ENCODE measurements at places on chromosomes 6 and 20. TPM values are rescaled to one million over a fixed set of nuclear protein-coding genes. Genes with fewer than 3 reads are reported as not detected.

GRCh38 chr6:116384727-116385458 is 14.1 kb downstream of the DSE start:
- peaks cover 2% of the 10 kb centered on the region for H3K4me1 ChIP-seq
- no peaks in the 10 kb centered on the region for H3K27me3 ChIP-seq
- no peaks in the 10 kb centered on the region for H3K36me3 ChIP-seq
- DNase-seq, result no peak
- H3K27ac ChIP-seq, result no peak overlapping the region

DNA sequence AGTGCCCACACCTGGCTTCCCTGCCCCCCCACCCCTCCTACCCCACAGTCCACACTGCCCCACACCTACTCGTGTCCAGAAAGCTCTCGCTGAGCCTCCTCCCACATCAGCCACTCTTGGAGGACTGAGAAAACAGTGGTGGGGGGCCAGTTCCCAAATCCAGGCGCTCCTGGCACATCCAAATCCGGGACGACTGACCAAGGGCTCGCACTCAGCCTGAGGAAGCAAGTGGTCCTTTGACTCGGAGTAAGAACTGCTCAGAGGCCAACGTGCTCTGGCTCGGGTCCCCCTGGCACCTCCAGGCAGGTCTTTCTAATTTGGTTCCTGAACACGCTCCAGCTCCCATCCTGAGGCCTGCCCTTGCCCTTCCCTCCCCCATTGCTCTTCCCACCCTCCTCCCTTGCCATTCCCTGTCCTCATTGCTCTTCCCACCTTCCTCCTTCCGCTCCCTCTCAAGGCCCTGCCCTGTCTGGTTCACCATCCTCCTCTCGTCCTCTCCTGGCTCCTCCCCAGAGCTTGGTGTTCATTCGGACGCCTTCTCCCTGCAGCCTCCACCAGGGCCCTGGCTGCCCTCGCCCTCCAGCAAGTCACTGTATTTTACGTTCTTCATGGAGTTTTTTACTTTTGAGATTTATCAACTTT is 83.6 kb downstream of the THBS2 start:
- no peaks in the 10 kb centered on the region for H3K27me3 ChIP-seq
- H3K4me3 ChIP-seq, result no peak overlapping the region
- H3K36me3 ChIP-seq, result no peaks in the 10 kb centered on the region

DNA sequence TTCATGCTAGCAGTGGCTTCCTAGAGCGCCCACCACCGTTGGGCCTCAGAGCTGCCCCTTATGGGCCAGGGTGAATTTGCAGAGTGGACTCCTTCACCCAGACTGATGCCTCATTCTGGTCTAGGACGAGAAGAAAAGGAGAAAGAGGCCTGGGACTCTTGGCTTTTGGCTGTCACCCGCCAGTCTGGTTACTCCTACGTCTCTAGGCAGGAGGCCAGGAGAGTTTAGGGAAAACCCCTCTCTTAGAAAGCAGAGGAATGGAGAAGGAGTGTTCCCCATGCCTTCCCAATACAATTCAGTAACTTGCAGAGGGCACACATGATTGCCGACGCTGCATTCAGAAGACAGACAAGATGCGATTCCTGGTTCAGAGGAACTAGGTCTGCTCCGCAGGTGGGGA is 70.1 kb downstream of the CDC5L start:
- H3K36me3 ChIP-seq, result peaks cover 3% of the 10 kb centered on the region
- H3K4me1 ChIP-seq, result peaks cover 5% of the 10 kb centered on the region
- H3K4me3 ChIP-seq, result no peak overlapping the region
- H3K27me3 ChIP-seq, result no peaks in the 10 kb centered on the region
- no peak for DNase-seq

GRCh38 chr20:17504066-17504897 is 26.9 kb downstream of the BFSP1 start:
- no peak overlapping the region for H3K27ac ChIP-seq
- H3K4me3 ChIP-seq, result no peak overlapping the region
- DNase-seq, result no peak
- no peaks in the 10 kb centered on the region for H3K36me3 ChIP-seq

- H3K36me3 ChIP-seq, result no peaks in the 10 kb centered on the region
- no peak for DNase-seq
- H3K27ac ChIP-seq, result no peak overlapping the region
- no peak overlapping the region for H3K4me3 ChIP-seq
- peaks cover 6% of the 10 kb centered on the region for H3K4me1 ChIP-seq
Observed at GRCh38 chr6:106883808-106884262, 90.7 kb downstream of the CD24 start.

DNA sequence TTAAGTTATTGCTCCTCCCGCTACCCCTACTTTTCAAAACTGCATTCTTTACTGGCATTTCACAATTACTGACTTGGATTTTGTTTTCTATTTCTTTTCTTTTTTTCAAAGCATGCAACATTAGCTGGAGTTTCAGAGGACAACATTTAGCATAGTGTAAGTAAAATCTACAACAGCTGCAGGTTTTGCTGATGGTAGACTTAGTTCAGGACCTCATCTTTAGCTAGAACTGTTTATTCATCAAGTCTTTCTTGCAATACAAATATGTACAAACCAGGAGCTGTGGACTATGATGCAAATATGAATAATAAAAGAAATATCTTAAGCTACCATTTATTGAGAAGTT is 728 bp upstream of the CEP162 start:
- H3K36me3 ChIP-seq, result no peaks in the 10 kb centered on the region
- H3K27me3 ChIP-seq, result no peaks in the 10 kb centered on the region
- H3K4me1 ChIP-seq, result no peaks in the 10 kb centered on the region
- no peak for DNase-seq

GRCh38 chr6:8705435-8706020 is 270.2 kb upstream of the SLC35B3 start:
- no peaks in the 10 kb centered on the region for H3K27me3 ChIP-seq
- H3K4me1 ChIP-seq, result no peaks in the 10 kb centered on the region
- no peak for DNase-seq
- no peaks in the 10 kb centered on the region for H3K36me3 ChIP-seq
- H3K27ac ChIP-seq, result no peak overlapping the region

DNA sequence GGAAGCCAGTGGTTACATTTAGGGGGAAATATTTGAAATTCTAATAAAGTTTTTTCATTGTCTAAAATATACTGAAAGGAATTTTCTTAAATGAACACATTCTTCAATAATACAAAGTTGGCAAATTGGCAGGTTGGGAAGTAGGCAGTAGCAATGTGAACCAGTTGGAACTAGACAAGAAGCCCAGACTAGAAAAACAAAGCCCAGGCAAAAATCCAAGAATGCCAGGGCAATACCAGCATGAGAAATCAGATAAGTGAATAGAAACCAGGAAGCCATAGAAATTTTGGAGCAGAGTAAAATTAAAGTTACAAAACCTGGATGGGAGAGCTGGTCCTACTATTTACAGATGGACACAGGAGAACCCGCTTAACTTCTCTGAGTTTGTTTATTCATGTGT is 52.2 kb downstream of the TPBG start:
- no peaks in the 10 kb centered on the region for H3K27me3 ChIP-seq
- no peak for DNase-seq

DNA sequence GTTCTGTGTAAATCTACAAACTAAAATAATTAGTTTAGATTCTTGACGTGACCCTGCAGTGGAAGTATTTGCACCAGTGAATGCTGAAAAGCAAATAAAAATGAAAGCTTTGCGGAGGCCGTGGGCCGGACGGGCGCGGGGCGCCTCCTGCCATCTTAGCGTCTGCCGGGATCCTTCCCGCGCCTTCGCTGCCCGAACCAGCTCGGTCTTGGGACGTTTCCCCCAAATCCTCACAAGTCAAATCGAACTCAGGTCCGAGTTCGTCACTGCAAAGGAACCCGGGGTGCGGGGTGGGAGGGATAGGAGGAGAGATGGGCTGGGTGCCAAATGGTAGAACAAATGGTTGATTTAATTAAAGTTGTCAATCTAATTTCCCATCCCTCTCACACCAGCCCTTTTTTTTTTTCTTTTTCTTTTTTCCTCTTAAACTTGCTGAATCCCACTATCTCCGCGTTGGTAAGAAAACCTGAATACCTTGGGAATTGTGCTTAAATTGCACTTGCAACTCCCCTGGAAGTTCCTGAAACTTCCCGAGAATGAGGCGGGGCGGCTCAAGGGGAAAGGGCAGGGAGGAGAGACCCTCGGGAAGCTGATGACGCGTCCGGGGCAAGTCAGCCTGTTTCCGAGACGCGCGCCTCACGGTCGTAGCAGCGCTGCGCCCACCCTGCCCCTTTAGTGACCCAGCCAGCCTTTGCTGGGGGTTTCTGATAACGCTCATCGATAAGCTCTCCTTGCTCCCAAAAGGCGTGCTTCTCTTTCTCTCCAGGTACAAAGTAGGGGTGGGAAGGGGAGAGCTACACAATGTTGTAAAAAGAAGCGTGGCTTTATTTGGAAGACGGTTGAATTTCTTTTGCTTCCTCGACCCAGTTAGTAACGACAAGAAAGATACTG is 1.8 kb downstream of the GJA1 start:
- H3K4me1 ChIP-seq, result no peaks in the 10 kb centered on the region
- no peaks in the 10 kb centered on the region for H3K27me3 ChIP-seq
- DNase-seq, result no peak
- H3K36me3 ChIP-seq, result no peaks in the 10 kb centered on the region
- H3K27ac ChIP-seq, result peak overlapping the region; percentile 77

- H3K36me3 ChIP-seq, result peaks cover 31% of the 10 kb centered on the region
Observed at GRCh38 chr6:36142971-36143838, 12.9 kb downstream of the MAPK13 start.

GRCh38 chr20:4610871-4611270 is 110.8 kb upstream of the PRND start:
- no peak overlapping the region for H3K4me3 ChIP-seq
- H3K4me1 ChIP-seq, result no peaks in the 10 kb centered on the region
- DNase-seq, result no peak
- H3K27me3 ChIP-seq, result peaks cover 5% of the 10 kb centered on the region
- no peaks in the 10 kb centered on the region for H3K36me3 ChIP-seq

- no peaks in the 10 kb centered on the region for H3K27me3 ChIP-seq
- H3K4me1 ChIP-seq, result no peaks in the 10 kb centered on the region
- H3K27ac ChIP-seq, result no peak overlapping the region
- no peak overlapping the region for H3K4me3 ChIP-seq
Observed at GRCh38 chr6:46954837-46955451, 33.2 kb upstream of the ADGRF5 start.

- no peak overlapping the region for H3K4me3 ChIP-seq
- no peaks in the 10 kb centered on the region for H3K27me3 ChIP-seq
- peak overlapping the region; percentile 34 for H3K27ac ChIP-seq
- peaks cover 57% of the 10 kb centered on the region for H3K4me1 ChIP-seq
- DNase-seq, result peak; percentile 38
- H3K36me3 ChIP-seq, result no peaks in the 10 kb centered on the region
Observed at GRCh38 chr6:2979819-2980464, 8.6 kb upstream of the SERPINB6 start.

DNA sequence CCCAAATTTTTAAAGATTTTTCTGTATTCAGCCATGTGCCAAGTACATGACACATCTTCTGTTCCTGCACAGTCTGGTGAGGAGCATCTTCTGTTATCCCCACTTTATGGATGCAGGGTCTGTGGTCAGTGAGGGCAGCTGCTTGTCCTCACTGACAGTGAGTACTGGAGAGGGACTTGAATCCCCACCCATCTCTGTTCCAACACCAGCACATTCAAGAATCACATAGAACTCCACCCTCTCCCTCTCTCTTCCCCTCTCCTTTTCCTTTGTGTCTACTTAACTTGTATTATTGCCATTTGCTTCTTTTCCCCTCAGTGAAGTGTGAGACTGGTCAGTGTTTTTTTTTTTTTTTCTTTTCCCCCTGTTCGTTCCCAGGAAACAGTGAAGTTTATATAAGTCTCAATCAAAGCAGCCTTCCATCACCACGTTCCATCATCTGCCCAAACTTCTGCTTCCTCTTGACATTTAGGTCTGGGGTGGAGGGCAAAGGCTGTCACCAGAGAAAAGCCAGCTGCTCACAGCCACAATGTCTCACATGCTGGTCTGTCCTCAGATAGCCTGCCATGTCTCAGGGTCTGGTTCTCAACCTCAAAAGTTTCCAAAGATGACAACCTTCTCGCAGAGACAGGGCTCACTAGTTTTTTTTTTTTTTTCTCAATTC is 110.0 kb upstream of the SSTR4 start:
- no peaks in the 10 kb centered on the region for H3K27me3 ChIP-seq
- no peaks in the 10 kb centered on the region for H3K4me1 ChIP-seq
- H3K36me3 ChIP-seq, result no peaks in the 10 kb centered on the region
- no peak overlapping the region for H3K4me3 ChIP-seq

GRCh38 chr6:37552267-37552666 is 52.6 kb upstream of the CCDC167 start:
- no peaks in the 10 kb centered on the region for H3K4me1 ChIP-seq
- no peaks in the 10 kb centered on the region for H3K36me3 ChIP-seq
- H3K27ac ChIP-seq, result no peak overlapping the region

NR2E1 gene
- polyA plus RNA-seq, result not detected

TFAP2C gene
- 0.06 TPM for polyA plus RNA-seq

SLC17A3 gene
- polyA plus RNA-seq, result 0.43 TPM

UBE2C gene
- 35.6 TPM for polyA plus RNA-seq

CD40 gene
- polyA plus RNA-seq, result 2.8 TPM

DPPA5 gene
- not detected for polyA plus RNA-seq

PSMB9 gene
- polyA plus RNA-seq, result 21.7 TPM
